ENCODE measurements at places on chromosomes 16 and 17. TPM values are rescaled to one million over a fixed set of nuclear protein-coding genes. Genes with fewer than 3 reads are reported as not detected.

AANAT gene
- not detected for polyA plus RNA-seq

NOXO1 gene
- polyA plus RNA-seq, result 0.03 TPM

TBC1D3C gene
- polyA plus RNA-seq, result not detected

IRX3 gene
- polyA plus RNA-seq, result 0.22 TPM

NEK8 gene
- polyA plus RNA-seq, result 3.8 TPM

TMEM92 gene
- 0.05 TPM for polyA plus RNA-seq

NLK gene
- polyA plus RNA-seq, result 13.1 TPM

PRSS53 gene
- polyA plus RNA-seq, result 0.61 TPM

CX3CL1 gene
- not detected for polyA plus RNA-seq

NOD2 gene
- not detected for polyA plus RNA-seq

RAB34 gene
- 287 TPM for polyA plus RNA-seq

CNP gene
- 57.7 TPM for polyA plus RNA-seq

OR1F1 gene
- 0.07 TPM for polyA plus RNA-seq

PKMYT1 gene
- 2.7 TPM for polyA plus RNA-seq

ABCC3 gene
- 11.9 TPM for polyA plus RNA-seq

CES3 gene
- polyA plus RNA-seq, result 0.01 TPM

OR1A1 gene
- polyA plus RNA-seq, result not detected

PAQR4 gene
- polyA plus RNA-seq, result 3.0 TPM

RHBDL1 gene
- polyA plus RNA-seq, result 1.4 TPM

EFTUD2 gene
- polyA plus RNA-seq, result 201 TPM

ABCA9 gene
- 1.6 TPM for polyA plus RNA-seq

CCT6B gene
- 1.1 TPM for polyA plus RNA-seq

BIRC5 gene
- polyA plus RNA-seq, result 11.1 TPM

CXCL16 gene
- polyA plus RNA-seq, result 2.0 TPM

ACSM3 gene
- 0.32 TPM for polyA plus RNA-seq

MBTPS1 gene
- polyA plus RNA-seq, result 80.3 TPM

All from fibroblast of lung (primary cell).